GM12878 (cell line): ENCODE measurements at places on chromosomes 3 and 15.

GRCh38 chr3:151278230-151278629, at the start of gene P2RY14:
P2RY14 (minus strand) TSS chr3:151278542; CDS start chr3:151214316, 64,226 bp downstream.
- DNase-seq: no peak

GRCh38 chr3:119235151-119235550, 5.5 kb downstream of the B4GALT4 start:
- DNase-seq: no peak

DNA sequence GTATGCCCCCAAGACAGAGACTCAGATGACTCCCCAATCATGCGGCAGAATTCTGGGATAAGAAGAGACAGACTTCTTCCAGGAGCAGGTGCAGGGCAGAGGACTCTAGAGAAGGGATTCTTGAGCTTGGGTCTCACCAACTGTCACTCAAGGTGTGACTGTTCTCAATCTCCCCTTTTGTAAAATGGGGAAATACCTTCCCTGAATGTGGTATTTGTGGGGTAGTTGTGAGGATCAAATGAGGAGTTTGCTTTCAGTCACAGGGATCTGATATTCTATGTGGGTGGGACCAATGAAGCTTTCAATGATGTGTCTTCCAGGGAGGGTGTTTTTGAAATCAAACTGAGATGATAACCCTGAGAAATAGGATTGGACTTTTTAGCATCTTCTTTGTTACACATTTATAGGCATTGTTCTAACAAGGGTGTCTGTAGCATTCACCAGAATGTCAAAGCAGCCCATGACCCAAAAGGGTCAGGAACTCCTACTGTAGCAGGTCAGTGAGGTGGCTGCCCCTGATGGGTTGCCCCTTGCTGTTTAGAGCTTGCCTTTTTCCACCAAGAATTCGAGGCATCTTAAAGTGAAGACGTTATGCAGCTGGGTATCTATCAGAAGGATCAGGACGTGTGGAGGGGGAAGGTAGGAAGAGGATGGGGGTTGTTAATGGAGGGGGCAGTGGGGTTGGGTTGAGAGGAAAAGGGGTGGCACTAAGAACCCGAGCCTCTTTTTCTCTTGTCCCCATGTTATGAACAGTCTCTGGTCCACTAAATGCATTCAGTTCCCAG, 28.8 kb downstream of the UMPS start:
- no peak for DNase-seq

DNA sequence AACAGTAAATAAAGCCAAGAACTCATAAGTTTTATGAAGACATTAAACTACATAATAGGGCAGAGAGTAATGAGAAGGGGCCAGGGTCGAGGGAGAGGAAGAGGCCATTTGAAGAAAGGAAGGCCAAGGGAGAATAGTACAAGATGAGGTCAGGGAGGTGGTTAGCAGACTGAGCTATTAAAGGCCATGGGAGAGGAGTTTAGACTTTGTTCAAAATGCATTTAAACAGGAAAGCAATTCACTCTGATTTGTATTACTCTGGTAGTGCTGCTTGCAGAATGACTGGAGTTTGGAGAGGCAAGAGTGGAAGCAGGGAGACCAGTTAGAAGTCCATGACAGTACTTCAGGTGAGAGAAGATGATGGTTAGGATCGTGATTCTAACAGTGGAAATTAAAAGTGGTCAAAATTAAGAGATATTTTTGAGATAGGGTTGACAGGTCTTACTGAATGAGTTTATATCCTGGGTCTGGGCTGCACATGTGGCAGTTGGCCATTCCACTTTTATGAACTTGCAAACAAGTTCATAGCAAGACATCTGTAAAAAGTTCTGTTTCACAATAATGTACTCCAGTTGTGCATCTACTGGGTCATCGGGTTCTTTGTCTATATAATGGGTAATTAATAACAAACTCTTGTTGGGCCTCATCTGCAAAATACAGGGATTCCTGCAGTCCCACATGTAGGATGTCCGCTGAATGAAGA, 16.3 kb downstream of the PPP2R3A start:
- no peak for DNase-seq

DNA sequence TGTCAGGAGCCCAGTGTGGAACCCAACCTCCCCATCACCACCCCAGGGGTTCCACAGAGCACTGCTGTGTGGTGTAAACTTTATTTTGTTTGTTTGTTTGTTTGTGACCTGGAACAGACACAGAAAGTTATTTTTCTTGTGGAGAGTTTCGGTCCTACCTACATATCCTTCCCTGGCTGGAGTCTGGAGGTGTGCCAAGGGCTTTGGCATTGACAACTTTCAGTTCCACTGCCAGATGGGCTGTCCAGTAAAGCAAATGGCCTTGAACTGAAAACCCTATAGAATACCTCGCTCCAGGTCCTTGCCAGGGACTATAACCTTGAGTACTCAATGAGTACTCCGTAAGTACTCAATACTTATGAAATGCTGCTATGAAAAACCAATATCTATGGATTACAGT, 103.5 kb downstream of the MITF start:
- DNase-seq: no peak

DNA sequence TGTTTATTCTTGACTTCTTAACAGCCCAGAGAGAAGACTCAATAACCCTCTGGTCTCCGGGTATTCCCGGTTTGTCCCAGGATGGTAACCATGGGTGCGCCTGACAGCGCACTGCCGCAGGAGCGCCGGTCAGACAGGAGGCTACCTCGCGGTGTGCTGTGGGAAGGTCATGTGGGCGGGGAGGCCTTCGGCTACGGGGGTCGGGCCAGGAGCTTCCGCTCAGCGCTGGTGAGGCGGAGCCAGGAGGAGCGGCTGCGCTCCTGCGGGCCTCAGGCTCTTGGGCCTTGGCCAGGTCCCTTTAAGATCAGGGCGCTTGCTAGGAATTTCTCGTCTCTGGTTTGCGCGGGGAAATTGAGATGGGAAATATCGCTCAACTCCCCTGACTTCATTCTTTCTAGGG, 182.3 kb upstream of the NDN start:
- DNase-seq: no peak

GRCh38 chr3:194140520-194141414, 4.8 kb downstream of the HES1 start:
- no peak for DNase-seq

DNA sequence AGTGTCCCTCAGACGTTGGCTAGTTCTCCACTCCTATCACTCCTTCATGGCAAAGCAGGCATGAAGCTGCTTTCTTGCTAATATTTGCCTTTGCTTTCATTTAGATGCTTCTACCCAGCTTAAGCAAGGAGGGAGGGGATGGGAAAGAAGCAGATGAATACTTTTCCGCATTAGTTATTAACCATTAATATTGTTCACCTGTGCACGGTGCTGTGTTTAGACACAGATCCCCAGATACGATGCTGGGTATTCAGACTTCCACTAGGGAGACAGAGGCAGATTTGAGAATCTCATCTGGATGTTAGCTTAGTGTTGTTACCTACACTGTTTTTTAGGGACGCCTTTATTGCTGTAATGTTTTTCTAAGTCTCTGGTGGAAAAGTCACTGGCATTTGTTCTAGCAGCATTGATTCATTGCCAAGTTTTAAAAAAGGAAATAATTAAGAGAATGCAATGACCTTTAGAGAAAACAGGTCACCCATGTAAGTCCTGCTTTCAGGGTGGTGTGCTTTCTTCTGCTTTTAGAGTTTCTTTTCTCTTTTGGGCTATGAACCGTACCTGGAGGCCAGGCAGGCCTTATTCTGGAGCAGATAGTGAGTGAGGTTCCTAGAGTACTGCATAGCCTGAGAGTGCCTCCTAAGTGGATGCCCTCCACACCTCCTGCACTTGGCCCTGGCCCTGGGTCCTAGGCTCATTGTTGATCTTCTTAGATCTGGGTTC, 55.5 kb downstream of the MYZAP start:
- DNase-seq: no peak

GRCh38 chr3:50550079-50550736, 17.3 kb downstream of the C3orf18 start:
- no peak for DNase-seq

DNA sequence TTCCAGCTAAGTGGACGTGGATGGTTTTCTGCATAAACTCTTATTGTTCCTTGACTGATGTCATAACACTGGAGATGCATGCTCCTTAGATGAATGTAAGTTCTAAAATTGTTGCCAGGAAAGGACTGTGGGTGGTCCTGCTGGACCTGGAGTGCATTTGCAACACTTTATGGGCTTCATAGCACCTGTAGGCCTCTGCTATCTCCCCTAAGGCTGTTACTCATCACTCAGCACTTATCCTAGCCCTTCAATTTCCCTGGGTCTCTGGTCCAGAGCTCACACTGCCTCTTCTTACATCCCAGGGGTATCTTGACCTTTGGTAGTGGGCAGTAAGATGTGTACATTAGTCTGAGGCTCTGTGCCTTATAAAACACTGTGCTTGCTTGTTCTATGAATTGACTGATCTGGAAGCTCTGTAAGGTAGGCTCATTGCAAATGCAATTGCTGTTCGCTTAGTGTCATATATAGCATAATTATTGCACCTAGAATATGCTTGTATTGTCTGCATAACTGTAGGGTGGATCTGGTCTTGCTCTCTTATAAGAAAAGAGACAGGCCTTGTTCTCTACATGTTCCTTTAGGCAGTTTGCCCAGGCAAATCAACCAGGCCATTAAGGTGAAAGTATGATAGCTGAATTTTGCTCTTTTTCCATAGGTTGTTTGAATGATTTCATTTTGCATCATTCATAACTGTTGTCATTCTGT, 35.8 kb downstream of the SLCO3A1 start:
- DNase-seq: no peak

GRCh38 chr3:99240700-99241099, 339.2 kb upstream of the DCBLD2 start:
- DNase-seq: no peak

DNA sequence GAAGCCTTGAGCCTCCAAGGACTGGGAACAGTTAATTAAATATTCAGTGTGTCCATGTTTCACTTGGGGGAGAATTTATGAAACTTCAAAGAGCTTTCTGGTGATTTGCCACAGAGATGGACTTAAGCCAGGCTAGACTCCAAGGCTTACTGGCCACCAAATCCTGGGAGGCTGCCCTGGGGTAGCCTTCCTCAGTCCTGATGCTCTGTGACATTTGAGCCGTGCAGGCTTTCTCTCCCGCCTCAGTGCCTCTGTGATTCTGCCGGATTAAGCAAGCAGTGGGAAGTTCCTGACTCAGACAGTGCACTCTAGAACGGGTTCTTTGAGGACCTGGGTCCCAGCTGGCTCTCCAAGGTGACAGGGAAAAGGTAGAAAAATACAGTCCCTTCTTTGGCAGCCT, 314.7 kb upstream of the ICE2 start:
- no peak for DNase-seq

DNA sequence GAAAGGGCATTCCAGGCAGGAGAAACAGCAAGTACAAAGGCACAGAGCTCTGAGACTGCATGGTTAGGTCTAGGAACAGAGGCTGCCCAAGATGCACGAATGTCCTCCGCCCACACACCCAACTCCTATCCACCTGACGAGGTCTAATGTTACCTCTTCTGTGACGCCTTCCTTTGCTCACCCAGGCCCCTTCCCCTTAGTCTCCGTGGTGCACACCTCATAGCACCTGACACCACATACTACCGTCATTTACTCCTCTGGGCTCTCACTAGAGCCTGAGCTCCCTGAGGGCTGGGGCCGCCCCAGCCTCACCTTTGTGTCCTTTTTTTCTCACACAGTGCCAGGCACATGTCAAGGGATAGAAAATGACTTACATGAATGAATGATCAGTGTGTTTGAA, 31.0 kb upstream of the RASGRF1 start:
- no peak for DNase-seq

GRCh38 chr3:129047553-129047839, 13.1 kb upstream of the GP9 start:
- no peak for DNase-seq
